ENCODE measurements at places on chromosomes 5 and 9. TPM values are rescaled to one million over a fixed set of nuclear protein-coding genes. Genes with fewer than 3 reads are reported as not detected.
A peak's percentile ranks its signal among the peaks of the same experiment; 100 is the strongest.

- no peak for DNase-seq
Observed at GRCh38 chr5:126847826-126848251, 70.9 kb downstream of the LMNB1 start.

DNA sequence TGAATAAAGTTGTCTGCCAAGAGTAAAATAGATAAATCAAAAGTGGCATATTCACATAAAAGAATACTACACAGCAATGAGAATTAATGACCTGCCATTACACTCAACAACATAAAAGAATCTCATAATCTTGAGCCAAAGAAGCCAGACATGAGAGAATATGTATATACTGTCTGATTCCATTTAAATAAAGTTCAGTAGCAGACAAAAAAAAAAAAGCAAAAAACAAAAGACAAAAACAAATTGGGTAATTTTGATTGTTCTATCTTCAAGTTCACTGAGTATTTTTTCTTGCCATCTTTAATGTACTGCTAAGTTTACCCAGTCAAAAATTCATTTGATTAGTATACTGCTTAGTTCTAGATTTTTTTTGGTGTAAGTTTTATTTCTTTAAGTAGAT lies 87.9 kb upstream of the TRPC7 start:
- DNase-seq, result no peak

The CDH10 gene
- total RNA-seq, result not detected

DNA sequence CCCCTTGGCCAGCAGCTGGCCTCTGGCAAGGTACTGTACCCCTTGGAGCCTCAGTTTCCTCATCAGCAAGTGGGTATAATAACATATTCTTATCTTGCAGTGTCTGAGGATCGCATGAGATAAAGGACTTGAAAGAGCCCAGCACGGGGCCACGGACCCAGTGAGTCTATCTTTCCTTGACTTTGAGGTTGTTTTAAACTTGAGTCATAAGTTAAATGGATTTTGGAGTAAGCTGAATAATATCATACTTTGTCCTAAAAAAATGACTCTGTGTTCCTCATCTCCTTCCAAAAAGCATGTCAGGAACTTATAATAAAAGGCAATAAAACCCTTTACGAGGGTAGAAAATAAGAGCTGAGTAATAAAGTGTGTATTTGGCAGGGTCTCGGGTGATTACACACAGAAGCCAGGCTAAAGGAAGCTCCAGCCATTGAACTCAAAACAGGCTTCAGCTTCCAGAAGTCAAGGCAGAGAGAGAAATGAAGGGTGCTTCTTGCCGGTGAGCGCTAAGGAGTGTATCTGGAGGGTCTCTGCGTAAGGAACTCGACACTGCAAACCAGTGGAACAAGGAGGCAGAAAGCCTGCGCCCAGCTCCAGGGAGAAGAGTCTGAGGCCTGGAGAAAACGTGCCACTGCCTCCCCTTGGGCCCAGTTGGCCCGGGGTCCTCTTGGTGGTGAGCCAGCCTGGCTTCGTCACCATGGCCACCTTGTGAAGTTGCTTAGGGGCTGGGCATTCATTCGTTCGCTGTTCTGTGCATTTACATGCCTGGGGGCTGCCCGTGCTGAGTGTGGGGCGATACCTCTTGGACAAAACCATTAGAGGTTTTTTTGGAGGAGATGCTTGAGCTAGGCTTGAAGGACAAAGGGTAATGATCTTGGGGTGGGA lies 72.4 kb upstream of the PHYKPL start:
- DNase-seq, result no peak

DNA sequence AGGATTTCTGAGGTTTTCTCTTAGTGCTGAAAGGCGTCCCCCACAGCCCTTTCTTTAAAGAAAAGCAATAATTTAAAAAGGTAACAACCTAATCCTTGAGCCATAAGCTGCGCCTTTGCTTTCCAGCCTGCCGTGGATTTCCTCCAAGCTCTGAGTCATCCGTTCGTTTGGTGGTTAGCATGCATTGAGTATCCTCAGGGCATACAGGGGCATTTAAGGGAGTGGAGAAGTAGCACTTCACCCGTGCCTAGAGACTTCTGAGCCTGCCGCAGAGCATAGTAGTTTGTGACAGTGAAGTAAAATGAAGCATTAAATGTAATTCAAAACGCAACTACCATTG lies 892 bp upstream of the TNC start:
- DNase-seq, result no peak

The CYLC2 gene
- total RNA-seq, result not detected

The ADAMTS19 gene
- total RNA-seq, result not detected

The CCDC152 gene
- 2.1 TPM for total RNA-seq

The ZFP37 gene
- 0.65 TPM for total RNA-seq

DNA sequence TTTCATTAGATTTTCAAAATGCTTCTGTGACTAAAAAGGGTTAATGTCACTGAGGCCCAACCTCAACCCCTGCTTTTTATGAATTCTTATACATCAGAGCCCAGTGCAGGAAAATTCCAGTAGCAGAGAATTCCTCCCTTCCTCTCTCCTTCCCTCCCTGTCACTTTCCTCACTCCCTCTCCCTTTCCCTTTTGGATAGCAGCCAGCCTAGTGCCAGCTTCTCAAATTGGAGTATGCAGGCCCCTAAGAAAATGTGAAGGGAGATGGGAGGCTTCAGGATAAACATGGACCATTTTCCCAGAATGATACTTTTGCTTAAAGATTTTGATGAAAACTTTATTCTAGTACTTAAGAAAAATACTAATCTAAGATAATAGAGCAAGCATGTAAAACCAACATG lies 507.4 kb downstream of the KDM4C start:
- DNase-seq, result no peak

DNA sequence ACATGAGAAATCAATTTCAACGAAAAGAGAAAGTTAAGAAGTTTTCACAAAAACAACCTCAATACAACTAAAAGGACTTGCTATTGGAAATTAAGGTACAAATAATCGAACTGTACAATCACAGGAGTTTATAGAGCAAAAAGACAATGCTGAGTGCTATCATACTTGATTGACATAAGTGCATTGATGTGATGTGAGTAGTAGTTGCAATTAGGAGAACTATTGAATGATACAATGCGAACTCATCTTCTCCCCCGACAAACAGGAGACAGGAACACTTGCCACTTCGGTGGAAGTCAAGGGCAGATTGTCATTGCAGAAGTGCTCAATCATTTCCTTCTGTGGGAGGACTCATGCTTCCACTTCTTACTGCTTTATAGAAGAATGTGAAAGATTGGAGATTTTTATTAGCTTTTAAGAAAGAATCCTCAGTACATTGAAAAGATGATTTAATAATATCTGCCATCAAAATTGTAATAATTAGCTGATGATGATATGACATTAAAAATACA lies 276.6 kb upstream of the MPDZ start:
- DNase-seq, result no peak

The TLX3 gene
- not detected for total RNA-seq

GRCh38 chr9:87127978-87128614 lies 180.8 kb upstream of the GAS1 start:
- no peak for DNase-seq

GRCh38 chr5:95620030-95620869 lies at the start of gene GPR150:
TSS of gene GPR150 (plus strand) at chr5:95620087. CDS start at chr5:95620276, 189 bp downstream.
- DNase-seq, result peak; percentile 64

- DNase-seq, result no peak
Observed at GRCh38 chr5:17075236-17075635, 139.1 kb upstream of the MYO10 start.

GRCh38 chr9:4293293-4293941 lies 6.5 kb downstream of the GLIS3 start:
- DNase-seq, result no peak

DNA sequence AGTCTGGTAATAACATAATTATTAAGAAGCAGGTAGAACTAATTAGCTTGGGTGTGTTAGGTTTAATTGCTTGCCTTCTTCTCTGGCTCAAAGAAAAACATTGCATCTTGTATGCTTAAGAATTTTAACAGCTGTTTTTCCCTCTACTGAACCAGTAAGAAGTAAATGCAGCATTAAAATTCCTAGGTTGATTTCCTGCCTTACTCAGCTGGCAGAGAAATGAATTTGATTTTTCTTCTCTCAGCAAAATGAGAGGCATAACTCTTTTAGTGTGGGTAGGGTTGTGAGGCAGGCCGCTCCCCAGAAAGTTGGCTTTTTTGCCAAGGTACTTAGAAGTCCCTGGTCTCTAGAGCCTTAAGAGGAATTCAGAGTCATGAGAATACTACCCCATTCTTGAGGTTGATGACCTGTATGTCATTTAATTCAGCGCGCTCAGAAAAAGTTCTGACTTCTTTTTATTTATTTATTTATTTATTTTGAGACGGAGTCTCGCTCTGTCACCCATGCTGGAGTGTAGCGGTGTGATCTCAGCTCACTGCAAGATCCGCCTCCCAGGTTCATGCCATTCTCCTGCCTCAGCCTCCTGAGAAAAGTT lies 302.6 kb downstream of the ARHGEF28 start:
- DNase-seq, result no peak

GRCh38 chr5:35341189-35341588 lies 110.9 kb upstream of the PRLR start:
- DNase-seq, result no peak

DNA sequence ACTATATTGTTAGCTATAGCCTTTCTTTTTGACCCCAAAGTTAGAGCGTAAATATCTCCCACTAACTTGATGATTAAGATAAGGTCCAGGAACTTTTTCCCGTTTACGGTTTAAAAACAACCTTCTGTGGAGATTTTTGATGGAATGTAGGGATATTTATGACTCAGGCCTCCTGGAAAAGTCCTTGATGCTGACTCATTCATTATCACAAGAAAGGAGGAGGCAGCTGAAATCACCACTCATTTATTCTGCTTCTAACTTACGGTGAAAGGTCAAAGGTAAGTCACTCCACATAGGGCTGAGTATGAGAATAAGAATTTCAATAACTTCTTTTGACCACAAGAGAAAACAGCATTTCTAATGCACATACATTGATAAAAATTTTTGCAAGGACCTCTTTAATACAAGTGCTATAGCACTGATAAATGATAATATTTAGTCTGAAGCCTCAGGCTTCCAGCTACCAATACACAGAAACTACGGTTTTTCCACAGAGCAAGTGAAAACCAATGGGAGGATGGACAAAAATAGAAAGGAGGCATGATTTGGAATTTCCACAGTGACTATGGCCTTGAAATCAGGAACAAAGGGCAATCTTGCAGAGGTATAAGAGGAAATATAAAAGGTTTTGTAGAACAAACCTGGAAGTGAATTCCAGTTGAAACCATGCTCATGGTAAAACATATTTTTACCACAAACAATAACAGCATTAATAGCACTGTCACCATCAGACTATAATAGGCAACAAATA lies 146.5 kb downstream of the PPP2R2B start:
- DNase-seq, result no peak

DNA sequence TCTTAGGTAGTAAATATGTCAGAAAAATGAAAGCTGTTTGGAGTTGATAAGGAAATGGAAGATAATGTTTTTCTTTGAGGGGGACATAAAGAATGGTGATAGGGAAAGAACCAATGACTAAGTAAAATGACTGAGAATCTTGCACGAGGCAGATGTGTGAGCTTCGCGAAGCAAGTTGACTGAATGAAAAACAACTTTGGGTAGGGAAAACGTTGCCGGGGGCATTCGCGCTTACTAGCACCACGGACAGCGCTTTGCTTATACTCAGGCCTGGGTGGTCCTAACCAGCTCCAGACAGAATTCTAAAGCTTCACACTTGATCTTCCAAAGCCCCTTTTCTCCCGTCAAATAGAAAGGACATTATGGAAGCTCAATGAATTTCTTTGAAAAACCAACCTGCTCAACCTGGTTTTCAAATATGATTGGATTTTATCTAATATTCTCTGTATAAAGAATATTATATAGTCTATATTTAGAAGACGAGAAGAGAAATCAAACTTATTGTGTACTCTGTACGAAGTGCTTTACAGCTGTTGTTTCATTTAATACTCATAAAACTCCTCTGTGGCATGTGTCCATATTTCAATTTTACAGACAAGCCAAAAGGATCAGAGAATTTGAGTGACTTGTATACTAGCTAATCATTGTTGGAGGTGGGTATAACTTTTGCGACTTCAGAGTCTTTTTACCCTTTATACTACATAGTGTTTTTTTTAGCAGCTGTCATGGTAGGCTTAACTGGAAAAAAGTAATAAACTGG lies 1.9 kb upstream of the CDKN2B start:
- DNase-seq, result no peak

The SHOC1 gene
- not detected for total RNA-seq

DNA sequence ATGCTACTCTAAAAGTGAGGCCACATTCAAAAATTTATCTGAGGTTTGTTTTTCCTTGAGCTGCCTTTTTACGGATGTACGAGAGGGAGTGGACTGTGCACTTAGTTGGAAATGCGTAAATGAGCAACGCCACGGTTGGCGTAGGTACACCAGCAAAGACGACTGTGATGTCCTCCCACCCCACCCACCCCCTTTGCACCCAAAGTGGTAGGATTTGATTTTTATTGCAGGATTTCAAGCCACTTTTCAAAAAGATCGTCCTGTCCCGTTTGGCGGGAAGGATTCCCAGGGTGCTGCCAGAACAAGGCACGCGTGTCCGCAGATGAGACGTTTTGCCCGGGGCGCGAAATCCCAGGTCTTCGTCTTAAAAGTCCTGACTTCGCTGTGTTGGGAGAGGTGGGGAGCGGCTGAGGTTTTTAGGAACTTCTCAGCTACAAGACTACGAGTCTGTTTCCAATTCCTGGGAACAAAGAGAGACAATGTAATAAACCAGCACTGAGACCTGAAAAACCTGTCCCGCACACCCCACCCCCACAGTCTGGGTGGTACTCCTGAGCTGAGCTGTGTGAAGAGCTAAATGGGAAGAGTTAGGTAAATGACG lies 1.0 kb upstream of the TLE1 start:
- no peak for DNase-seq
